NCI-H2171 treated with DMSO at 0.1 percent for 48 hours (cell line): ENCODE measurements at places on chromosomes 2 and 18.

DNA sequence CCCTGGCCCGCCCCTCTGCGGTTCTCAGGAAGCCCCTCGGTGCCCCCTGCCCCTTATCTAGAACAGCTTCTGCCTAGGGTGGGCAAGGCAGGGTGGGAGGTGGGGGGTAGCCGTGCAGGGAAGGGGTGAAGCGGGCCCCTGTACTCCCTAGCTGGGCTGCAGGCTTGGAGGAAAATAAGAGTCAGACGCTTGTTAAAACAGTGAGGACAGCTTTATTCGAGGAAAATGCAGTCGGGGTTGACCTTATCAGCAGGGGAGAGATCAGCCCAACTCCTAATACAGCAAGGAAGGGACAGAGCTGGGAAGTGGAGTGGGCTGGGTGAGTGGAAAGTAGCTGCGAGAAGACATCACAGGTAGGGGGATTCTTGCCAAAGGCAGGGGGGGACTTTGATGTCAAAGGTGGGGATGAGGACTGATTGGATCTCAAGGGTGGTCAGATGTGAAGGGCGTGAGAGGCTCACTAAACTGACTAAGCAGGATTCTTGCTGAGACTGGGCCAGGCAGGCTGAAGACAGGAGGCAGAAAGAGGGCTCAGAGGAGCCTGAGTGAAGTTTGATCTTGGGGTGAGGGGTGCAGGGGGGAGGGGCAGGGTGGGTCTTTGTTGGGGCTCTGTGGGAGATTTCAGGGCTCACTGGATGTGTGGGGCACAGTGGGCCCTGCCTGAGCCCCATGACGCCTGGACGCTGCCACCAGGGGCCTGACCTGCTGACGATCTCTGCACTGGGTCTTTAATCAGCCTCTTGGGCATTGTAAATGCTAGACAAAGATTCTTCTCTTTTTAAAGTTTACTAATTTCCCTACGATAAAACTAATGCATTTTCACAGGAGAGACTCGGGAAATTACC lies 29.9 kb downstream of the HPCAL1 start:
- no peak for DNase-seq

DNA sequence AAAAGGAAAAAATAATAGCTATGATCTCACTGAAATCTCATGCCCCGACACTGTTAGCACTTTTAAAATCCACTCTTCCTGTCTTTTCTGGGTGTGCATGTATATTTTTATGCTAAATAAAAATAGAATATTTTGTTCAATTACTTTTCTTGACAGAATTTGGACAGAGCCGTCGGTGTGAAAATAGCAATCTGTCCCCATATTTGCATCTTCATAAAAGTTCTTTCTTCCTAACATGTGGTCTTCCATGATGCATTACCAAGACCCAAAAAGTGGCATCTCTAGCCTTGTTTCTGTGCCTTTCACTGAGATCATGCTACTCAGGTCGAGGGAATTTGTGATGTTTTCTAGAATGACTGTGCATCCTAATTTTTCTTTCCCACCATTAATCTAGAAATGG lies 298.8 kb upstream of the CCDC68 start:
- DNase-seq = no peak

DNA sequence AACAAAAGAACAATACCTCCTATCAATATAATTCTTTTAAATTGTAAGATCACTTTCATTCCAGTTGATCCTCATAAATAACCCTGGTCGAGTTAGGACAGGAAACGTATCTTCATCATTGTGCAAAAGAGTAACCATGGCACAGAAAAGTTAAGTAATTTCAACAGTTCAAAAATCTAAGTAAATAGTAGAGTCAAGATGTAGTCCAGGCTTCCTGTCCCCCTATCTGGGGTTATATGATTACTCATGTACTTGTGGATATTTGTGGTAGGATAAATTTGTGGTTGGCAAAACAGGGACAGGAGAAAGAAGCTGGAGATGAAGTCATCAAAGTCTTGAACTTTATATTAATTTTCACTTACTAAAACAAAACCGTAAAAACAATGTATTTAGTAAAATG lies 772.6 kb downstream of the TSN start:
- DNase-seq = no peak

GRCh38 chr2:190562121-190562520 lies 27.6 kb upstream of the NEMP2 start:
- no peak for DNase-seq

- no peak for DNase-seq
Measured at GRCh38 chr2:175401956-175402469, 220.5 kb upstream of the ATP5MC3 start.

DNA sequence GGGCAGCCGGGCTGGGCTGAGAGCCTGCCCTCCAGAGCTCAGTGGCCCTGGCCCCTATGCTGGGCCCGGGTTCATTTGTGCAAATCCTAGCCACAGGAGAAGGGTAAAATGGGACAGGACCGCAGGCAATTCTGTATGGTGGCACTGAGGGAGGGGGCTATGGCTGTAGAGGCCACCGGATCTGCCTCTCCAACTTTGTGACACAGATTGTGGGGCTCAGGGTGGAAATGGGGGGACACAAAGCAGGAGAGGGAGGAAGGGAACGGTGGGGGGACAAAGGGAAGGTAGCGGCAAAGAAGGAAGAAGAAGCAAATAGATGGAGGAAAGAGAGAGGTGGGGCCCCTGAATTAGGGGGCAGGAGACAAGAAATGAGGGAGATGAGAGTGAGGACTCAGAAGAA lies 201.1 kb downstream of the SMAD2 start:
- no peak for DNase-seq
